Pons (tissue), 1 donor: ENCODE measurements at places on chromosomes 12 and 14.

DNA sequence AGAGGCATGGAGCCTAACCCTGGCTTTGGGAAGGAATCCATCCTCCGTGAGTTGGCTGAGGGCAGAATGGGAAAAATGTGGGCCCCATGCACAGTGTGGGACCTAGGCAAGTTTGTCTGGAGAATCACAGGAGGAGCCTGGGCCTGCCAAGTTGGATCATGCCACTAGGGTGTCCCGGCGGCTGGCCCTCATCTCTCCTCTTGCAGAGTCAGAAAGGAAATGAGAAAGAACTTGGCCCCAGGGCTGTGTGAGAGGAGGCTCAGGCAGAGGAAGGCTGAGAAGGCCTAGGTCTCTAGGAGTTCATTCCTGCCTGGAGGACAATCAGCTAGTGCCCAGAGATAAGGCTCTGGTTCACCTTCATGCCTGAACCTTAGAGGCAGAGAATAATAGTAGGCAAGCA is 2.5 kb upstream of the ESRRB start:
- DNase-seq, result no peak

GRCh38 chr14:79781882-79782281 is 429.4 kb downstream of the DIO2 start:
- no peak for DNase-seq

GRCh38 chr14:65703996-65704395 is 291.5 kb downstream of the FUT8 start:
- no peak for DNase-seq

GRCh38 chr12:2775431-2775830 is 19.3 kb upstream of the FKBP4 start:
- no peak for DNase-seq

- peak; percentile 16 for DNase-seq
Measured at GRCh38 chr12:55019784-55020183, at the start of gene NEUROD4. Gene NEUROD4 (plus strand): TSS chr12:55019974. CDS start chr12:55026440, 6,466 bp downstream.

GRCh38 chr14:51147183-51147582 is 52.3 kb upstream of the TRIM9 start:
- DNase-seq, result no peak

DNA sequence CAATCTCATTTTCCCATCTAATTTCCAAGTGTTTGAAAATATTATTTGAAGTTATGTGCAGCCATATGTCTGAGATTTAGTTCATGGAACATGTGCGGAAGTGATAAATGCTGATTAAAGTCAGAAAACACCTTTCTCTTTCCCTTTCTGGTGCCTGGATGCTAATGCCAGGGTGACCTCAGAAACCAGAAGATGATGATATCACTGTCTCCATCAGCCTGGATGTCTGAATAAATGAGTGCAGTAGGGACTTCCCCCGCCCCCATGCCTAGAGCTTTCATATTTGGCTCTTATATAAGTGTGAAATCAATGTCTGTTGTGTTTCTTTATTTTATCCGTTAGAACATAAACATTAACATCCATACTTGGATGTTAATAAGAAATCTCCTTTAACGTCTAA is 261.9 kb upstream of the LRIG3 start:
- no peak for DNase-seq

DNA sequence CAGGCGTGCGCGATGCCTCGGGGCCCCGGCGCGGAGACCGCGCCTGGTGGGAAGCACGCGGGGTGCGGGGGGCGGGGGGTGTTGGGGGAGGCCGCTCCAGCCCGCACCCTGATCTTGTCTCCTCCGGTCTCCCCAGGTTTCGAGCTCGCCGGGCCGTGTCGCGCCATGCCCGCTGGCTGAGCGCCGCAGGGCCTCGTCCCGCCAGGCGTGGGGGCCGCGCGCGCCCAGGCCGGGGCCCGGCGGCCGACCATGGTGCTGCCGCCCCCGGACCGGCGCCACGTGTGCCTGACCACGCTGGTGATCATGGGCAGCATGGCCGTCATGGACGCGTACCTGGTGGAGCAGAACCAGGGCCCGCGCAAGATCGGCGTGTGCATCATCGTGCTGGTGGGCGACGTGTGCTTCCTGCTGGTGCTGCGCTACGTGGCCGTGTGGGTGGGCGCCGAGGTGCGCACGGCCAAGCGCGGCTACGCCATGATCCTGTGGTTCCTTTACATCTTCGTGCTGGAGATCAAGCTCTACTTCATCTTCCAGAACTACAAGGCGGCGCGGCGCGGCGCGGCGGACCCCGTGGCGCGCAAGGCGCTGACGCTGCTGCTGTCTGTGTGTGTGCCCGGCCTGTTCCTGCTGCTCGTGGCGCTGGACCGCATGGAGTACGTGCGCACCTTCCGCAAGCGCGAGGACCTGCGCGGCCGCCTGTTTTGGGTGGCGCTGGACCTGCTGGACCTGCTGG is 2.4 kb downstream of the TMEM121 start:
- no peak for DNase-seq

GRCh38 chr12:51196547-51196946 is 21.3 kb downstream of the POU6F1 start:
- no peak for DNase-seq

DNA sequence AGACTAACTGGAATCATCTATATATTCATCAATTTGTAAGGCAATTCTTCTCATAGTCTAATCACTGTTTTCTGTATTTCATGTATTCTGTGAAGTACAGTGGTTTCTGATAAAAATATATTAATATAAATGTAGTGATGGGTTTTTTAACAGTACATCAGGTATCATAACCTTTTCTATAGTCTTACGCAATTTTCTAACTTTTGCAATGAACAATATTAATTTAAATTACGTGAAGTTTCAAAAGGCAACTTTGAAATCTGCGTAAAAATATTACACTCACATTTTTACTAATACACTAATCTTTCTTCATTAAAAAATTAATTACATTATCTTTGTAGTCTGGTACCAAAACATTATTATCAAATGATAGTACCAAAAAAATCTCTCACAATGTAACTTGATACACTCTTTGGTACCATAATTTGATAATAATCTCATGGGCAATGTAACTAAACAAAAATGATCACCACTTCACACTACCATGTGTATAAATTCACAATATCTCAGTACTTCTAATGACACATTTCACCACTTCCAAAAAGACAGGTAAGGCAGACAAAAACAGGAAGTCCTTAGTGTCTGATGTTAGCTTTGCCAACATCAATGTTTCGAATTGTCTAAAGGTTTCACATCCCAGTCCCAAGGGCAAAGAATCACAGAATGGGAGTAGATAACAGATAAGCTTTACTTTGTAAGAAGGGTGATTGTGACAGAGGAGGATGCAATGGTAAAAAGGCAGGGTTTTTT is 8.7 kb downstream of the DNAI7 start:
- DNase-seq, result no peak

DNA sequence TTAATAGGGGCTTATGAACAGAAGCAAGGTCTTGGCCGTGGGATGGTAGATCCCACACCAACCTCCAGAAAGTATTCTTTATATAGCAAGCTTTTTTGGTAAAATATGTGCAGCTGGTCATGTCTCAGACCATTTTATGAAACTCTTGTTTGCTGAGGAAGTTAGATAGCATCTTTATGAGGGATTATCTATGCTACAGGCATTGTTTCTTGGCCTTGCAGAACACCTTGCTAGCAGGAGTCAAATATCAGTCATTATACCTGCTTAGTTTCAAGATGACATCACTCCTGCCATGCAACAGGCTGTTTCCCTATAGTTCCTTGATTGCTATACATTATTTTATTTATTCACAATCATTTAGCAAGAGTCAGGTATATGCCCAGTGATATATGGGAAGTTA is 84.8 kb upstream of the LRFN5 start:
- no peak for DNase-seq

DNA sequence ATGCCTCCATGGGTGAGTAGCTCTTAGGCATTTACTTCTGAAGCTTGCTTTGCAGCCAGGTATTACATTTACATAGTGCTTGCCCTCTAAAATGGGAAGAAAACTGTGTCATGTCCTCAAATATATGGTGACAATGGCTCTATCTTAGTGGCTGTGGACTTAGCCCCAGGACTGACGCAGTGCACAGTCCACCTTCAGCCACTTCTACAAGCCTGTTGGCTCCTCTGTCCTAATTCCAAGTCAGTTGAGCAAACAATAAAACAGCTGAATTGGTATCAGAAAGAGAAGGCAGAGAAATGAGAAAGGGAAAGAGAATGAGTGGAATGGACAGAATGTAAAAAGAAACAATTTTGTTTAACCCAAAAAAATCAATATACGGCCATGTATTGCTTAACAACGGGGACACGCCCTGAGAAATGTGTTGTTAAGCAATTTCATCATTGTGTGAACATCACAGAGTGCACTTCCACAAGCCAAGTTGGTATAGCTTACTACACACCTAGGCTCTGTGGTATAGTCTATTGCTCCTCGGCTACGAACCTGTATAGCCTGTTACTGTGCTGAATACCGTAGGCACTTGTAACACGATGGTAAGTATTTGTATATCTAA is 93.5 kb downstream of the GRIN2B start:
- DNase-seq, result no peak

DNA sequence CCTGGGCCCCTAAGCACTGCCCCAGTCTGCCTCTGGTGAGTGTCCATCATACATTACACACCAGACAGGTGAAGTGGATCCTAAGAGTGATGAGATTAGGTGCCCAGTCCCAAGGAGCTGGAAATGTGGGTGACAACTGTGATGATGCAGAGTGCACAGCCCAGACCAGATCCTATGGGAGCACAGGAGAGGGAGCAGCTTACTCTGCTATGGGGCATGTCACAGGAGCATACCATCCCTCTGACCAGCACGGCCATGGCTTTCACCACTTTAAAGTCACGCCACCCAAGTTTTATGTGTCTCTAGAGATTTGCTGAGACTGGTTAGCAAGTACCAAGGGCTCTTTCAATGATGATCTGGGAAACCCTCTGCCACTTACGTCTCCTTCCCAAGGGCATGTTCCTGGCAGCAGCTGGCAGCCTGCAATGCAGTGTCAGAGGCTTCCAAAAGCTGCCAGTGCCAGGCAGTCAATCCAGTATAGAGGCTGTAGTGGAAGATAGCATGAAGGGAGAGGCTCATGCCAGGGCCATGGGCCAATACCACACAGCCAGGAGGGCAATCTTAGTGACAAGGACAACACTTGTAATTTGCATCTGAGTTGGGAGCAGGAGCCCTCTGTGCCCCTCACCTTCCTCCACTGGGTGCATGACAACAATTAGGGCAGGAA is 40.2 kb downstream of the STAB2 start:
- DNase-seq, result no peak

GRCh38 chr12:108046650-108047049 is 82.4 kb upstream of the WSCD2 start:
- no peak for DNase-seq

GRCh38 chr12:7503686-7504415 is at the start of gene CD163:
Gene CD163 (minus strand): TSS chr12:7503777. CDS start chr12:7503690, 87 bp downstream.
- DNase-seq, result peak; percentile 7

DNA sequence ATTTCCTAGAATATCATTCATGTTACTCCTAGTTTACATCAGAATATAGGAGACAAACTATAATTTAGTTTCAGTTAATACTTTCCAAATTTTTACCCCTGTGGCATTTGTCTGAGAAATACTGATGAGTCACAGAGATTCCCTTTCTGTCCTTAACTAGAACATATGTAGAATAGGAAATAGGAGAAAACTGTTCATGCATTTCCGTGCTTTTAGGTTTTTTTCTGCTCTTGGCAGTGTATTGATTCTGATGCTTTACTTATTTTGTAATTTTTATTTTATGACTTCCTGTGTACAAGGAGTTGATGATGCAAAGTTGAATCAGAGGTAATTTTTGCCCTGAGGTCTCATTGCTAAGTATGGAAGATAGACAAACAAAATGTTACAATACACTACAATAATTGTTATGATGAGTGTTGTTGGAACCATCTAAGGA is 23.0 kb downstream of the MNAT1 start:
- no peak for DNase-seq

GRCh38 chr14:34038358-34039057 is 87.6 kb upstream of the EGLN3 start:
- DNase-seq, result no peak

- no peak for DNase-seq
Measured at GRCh38 chr12:123607756-123608155, 5.9 kb downstream of the DDX55 start.

DNA sequence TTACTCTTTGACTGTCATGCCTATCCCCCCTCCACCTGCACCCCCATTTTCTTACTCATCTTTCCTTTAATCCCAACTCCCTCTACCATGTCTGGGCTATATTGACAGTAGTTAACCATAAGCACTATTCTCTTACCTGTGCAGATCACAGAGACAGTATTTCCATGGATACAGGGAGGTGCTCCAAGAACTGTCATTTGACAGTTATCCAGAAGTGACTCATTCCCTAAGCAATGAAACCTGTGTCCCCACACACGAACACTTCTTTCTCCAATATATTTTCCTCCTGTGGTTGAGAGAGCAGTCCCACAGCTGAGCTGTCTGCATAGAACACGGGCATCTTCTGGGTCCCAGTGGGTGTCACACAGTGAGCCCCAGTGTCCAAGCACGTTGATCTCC is 68.8 kb downstream of the CD163L1 start:
- no peak for DNase-seq

DNA sequence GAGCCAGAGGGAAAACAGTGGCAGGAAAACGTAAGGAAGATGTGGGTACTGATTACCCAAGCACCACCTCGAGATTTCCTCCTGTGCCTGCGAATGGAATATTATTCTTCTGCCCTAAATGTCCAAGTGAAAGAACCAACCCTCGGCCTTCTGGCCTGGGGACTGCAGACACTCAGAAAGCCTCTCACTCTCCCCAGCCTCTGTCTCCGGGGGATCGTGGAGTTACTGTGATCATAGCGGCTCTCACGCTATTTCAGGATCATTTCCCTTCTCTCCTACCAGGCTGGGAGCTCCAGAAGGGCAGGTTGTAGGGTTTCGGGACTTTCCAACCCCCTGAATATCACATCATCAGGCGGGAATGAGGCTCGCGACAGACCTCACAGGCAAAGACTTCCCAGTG is 68.9 kb downstream of the KDM2B start:
- no peak for DNase-seq

GRCh38 chr12:94567761-94568160 is 82.6 kb downstream of the TMCC3 start:
- no peak for DNase-seq

GRCh38 chr12:92136965-92137721 is 8.5 kb downstream of the BTG1 start:
- peak; percentile 15 for DNase-seq

GRCh38 chr12:70581208-70581607 is 56.0 kb downstream of the PTPRB start:
- no peak for DNase-seq

DNA sequence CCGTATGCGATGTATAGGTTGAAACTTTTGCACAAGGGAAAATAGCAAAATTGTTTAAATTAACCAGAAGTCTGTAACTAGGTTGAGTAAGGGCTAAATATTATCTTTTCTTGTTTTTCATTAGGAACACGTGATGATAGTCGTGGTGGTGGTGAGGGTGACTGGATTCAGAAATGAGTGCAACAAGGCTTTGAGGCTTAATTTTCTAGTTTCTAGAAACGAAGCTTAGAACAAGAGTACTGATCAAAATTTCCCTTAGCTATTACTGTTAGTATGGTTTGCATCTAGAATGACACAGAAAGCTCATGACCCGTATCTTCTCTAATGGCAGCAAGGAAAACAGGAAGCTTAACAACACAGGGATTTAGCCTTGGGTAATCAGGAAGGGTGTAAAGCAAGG is 7.0 kb downstream of the SLIRP start:
- DNase-seq, result no peak
